HFF-Myc (cell line): ENCODE measurements at places on chromosomes 13 and 19.

DNA sequence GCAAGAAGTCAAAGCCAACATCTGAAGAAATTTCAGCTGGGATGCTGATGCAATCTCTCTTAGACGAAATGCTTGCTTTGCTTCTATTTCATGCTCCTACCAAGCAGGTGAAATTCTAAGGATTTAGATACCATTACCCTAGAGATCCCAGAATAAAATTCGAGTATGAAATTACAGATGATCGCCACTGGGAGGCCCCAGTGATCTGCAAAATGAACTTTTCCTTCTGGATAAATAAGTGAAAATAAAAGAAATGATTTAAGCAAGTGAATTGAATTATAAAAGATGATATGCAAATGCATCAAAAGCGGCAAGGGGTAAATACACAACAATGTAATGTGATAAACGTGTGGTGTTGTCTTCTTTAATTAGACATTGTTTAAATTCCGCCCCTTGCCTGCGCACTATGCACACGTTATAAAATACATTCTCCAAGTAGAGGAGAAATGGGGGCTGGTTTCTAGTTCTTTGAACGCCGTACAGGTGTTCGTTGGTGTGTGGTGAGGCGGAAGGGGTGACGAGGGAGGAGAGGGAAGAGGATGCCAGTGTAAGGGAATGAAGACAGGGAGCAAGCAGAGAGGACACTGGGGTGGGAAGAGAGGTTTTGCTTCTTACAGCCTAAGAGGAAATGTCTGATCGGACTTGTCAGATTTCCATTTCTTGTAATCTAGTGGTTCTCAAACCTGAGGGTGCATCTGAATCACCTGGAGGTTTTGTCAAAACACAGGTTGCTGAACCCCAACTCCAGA, 58.0 kb downstream of the ERCC5 start:
- DNase-seq = no peak

DNA sequence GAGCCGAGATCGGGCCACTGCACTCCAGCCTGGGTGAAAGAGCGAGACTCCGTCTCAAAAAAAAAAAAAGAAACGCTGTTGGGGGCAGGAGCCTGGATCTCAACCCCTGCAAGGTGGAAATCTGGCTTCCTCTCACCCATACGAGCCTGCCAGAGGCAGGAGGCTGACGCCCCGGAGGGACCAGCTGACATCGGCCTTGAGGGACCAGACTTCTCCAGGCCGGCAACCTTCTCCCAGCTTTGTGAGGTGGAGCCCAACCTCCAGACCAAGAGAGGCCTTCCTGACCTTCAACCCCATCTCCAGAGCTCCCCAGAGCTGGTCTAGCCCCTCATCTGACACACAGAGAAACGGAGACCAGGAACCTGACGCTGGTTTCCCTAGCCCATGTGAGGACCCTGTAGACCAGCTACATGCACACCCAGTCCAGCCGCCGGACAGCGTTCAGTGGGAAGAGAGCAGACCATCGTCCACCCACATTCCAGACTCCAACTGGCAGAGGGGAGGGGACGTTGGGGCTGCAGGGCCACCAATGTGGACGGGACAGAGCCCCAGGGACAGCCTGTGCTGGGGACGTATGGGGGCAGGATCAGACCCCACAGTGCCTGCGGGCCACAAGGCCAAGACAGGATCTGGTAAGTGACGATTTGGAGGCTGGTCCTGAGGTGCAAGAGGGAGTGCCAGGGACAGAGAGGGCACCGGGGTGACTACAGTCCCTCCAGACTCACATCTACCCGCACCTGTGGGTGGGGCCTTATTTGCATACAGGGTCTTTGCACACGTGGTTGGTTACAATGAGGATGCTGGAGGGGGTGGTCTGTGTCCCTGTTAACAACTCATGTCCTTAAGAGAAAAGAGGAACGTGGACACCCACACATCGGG, 11.4 kb downstream of the SBNO2 start:
- DNase-seq = no peak

DNA sequence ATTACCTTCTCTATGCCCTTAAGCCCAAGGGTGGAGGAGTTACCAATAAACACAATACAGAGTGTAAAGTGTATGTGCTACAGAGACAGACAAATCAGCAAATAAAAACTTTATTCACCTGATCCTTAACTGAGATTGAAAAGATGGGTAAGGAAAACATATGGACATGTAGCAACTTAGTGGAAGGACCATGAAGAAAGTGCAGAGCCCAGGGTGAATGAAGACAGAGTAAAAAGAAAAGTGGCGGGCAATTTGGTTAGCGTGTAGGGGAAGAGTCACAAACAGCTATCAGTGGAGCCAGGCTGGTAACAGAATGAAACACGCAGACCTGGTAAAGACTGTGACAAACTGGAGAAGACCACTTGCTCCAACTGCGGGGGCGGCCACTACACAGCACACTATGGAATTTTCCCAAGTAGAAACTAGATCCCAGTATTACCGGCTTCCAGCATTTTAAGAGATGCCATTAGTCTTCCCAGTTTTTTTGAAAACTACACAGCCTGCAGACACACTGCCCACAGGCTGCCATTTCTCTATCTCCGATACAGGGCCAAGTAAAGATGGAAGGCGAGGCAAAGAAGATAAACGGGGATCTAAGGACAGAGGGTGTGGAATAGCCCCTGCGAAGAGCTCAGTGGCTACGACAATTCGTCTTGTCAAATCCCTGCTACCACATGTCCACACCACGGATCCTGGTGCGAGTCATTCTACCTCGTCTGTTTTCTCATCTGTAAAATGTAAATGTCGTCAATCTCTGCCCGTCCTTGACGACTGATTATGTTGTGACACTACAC, 1.2 kb downstream of the UQCRFS1 start:
- DNase-seq = no peak

DNA sequence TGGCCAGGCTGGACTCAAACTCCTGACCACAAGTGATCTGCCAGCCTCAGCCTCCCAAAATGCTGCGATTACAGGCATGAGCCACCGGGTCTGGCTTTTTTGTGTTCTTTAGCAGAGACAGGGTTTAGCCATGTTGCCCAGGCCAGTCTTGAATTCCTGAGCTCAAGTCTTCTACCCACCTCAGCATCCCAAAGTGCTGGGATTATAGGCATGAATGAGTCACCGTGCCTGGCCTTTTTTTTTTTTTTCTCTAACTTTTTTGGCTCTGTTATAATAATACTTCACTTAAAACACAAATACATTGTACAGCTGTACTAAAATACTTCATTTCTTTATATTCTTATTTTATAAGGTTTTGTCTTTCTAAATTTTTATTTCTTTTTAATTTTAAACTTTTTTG, 599.5 kb upstream of the PCDH9 start:
- no peak for DNase-seq

DNA sequence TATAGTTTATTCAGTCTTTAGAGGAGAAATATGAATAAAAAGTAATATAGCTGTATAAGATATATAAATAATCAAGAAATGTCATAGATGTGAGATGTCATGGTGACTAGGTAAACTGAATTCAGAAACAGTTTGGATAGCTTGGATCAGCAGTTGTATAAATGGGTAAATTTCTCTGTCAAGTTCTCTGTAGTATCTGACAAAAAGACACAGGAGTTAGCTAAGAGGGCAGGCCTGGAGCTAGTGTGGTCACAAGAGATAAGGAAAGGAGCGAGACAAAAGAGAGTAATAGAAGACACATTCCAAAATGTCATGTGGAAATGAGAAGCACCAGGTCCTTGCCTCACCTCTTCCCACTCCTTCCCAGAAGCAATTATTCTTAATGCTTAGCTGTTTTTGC, 349.0 kb downstream of the LMO7 start:
- DNase-seq = no peak

GRCh38 chr13:30334663-30335386, 27.5 kb upstream of the KATNAL1 start:
- DNase-seq = no peak

DNA sequence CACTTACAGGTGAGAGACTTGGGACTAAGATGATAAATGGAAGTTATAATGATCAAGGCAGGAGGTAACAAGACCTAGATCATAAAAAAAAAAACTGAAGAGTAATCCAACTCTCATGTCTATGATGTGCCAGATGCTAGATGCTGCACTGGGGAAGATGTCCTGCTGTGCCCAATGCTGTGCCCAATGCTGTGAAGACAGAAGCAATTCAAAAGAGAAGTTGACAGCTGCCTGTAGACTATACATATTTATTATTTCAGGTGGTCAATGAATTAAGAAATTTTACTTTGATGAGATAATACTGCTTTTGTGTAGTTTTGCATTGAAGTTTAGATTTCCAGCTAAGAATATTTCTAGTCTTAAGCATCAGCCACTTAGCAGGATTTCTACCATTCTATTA, 21.5 kb downstream of the VWA8 start:
- DNase-seq = no peak

DNA sequence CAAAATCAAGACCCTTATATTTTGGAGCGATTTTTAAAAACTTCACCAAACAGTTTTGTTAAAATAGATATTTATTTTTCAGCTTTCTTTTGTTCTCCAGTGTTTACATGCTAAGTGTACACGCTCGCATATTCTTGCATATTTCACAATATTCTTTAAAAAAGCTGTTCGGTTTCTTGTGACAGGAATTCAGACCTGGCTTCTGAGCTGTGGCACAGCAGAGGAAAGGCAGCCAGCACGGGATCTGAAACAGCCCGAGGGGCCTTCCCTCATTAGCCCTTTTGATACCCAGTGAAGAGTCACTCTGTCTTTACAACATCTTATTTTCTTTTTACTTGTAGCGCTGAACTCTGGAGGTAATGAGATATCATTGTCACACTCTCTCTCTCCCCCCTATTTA, 234.0 kb downstream of the B3GLCT start:
- DNase-seq = no peak

DNA sequence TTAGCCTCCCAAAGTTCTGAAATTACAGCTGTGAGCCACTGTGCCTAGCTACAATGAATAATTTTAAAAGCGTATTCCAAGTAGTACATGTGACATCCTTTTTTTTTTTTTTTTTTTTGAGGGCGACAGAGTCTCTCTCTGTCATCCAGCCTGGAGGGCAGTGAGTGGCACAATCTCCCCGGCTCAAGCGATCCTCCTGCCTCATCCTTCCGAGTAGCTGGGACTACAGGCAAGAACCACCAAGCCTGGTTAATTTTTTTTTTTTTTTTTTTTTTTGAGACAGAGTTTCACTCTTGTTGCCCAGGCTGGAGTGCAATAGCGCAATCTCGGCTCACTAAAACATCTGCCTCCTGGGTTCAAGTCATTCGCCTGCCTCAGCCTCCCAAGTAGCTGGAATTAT, 3.8 kb upstream of the PRR12 start:
- DNase-seq = no peak

GRCh38 chr13:111399776-111400538, 79.5 kb downstream of the TEX29 start:
- DNase-seq = no peak

DNA sequence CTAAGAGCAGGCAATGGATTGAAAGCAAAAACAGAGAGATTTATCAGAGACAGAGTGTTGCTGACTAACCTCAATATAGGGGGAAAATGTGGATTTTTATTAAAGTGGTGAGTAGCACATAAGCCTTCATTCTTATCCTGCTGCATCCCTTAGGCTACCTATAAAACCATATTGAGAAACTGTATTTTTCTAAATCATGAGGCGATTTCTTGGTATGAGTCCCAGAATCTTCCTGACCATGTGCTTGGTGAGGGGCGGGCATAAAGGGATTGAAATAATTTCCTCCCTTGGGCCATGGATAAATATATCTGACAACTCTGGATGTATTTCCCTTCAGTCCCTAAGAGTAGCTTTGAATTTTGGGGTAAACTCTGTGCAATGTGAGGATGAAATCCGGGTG, 72.8 kb downstream of the EFNB2 start:
- no peak for DNase-seq

DNA sequence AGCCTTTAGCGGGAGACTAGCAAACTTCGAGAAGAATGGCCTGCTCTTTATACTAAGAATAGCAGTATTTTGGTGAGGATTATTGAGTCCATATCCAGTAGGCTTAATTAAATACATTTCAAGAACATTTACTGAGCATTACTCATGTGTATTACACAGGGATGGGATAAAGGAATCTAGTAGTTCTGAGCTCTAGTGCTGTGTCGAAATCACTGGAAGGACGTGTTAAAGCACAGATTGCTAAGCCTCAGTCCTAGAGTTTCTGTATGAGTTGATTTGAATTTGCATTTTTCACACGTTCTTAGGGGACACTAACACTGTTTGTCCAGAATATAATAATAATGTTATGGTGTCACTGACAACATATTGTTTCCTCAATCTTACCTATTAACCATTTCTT, 9.0 kb downstream of the ZNF302 start:
- no peak for DNase-seq

- no peak for DNase-seq
Measured at GRCh38 chr19:38942471-38943181, 11.9 kb downstream of the MRPS12 start.

- DNase-seq = no peak
Measured at GRCh38 chr13:51043310-51043709, 67.8 kb downstream of the C13orf42 start.

DNA sequence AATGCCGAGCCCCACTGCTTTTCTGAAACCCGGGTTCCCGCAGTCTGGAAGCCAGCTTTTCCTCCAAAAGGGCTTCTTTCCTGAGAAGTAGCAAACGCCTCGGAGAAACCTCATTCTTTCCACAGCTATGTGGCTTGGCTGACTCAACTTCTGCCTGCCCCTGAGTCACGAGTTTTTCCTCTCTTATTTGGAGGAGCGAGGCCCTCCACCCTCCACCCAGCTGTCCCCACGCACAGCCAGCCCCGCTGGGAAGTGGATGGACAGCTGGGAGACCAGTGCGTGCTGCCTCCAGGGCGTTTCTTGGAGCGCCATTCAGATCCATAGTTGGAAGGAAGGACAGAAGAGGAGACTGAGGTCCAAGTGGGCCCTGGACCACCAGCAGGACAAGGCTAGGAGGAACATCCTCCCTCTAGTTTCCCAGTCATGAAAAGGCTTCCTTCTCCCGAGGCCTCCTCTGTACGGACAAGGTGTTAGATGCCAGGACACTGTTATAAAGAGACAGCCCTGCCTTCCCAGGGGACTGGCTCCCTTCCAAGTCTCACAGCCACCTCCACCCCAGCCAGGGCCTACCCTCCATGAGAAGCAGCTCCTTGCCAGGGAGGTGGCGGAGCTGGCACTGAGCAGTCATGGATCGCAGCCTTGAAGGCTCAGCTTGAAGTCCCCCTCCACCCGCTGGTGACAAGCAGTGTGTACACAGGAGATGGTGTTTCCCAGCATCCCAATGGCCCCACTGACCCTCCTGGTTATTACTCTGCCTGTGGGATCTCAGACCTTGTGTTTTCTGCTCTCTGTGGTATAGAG, 2.5 kb upstream of the PLEKHF1 start:
- DNase-seq = no peak

DNA sequence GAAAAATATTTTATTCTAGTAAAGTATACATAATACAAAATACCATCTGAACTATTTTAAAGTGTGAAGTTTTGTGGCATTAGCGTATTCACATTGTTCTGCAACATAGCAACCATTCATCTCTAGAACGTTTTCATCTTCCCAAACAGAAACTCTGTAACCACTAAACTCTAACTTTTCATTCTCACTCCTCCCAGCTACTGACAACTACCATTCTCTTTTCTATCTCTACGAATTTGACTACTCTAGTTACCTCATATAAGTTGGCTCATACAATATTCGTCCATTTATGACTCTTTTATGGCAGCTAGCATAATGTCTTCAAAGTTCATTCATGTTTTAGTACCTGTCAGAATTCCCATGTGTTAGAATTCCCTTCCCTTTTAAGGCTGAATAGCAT, 150.5 kb upstream of the MIR17HG start:
- DNase-seq = no peak
